NCI-H1092 treated with DMSO at 0.1 percent for 48 hours (cell line): ENCODE measurements at places on chromosomes 6 and 20.
A peak's percentile ranks its signal among the peaks of the same experiment; 100 is the strongest.

DNA sequence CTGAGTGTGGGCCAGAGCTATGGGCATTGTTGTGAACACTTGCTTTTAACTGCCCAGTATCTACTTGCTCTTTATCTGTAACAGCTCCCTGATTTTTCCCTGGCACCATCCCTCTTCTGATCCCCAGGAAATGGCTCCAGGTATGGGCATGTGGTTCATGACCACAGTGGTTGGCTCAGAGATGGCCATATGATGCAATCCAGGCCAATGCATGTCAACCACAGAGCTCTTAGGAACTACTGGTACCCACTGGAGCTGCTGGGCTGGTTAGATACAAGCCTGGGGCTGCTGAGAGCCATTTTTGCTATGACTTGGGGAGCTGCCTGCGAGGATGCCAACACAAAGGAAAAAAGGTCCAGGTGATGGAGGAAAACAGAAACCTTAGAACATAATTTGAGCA lies 55.6 kb downstream of the KCNB1 start:
- no peak for DNase-seq

GRCh38 chr20:25247000-25247517 lies 826 bp upstream of the PYGB start:
- peak; percentile 59 for DNase-seq

DNA sequence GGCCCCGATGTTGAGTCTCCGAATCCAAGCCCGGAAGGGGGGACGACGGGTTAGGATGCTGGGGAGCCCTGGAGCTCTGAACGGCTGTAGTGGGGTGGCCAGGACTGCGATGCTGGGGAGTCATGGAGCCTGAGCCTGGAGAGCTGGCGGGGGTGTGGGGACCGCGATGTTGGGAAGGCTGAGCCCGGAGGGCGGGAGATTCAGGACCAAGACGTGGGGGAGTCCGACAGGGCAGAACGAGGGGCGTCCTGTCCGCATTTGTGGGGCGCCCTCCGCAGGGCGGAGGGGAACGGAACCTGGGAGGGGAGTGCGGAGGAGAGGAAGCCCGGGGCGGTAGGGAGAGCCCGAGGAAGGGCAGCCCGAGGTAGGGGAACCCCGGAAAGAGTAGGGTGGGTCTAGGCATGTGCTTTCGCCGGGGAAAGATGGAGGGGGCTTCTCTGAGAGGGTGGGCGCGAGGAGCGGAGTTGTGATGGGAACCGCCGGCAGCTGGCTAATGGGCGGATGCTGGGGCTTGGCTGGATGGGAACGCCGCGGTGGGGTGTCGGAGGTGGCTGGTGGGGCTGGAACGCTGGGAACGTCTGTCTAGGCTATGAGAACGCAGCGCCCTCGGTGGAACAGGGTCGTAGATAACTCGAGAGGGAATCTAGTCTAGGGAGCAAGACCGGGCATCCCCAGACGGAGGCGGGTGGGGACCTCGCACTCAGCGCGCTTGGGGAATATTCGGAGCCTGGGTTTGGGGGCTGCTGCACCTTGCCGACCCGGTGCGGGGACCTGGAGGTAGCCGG lies 684 bp downstream of the PAQR8 start:
- DNase-seq = peak; percentile 17

GRCh38 chr6:130931683-130932082 lies 104.5 kb downstream of the SMLR1 start:
- no peak for DNase-seq

GRCh38 chr6:71446057-71446456 lies 157.4 kb downstream of the OGFRL1 start:
- no peak for DNase-seq

- no peak for DNase-seq
These were observed 572.7 kb downstream of the DHX35 start for GRCh38 chr20:39534846-39535245.

- peak; percentile 26 for DNase-seq
These were observed 11.9 kb upstream of the CPNE5 start for GRCh38 chr6:36851149-36851614.

- no peak for DNase-seq
These were observed 56.5 kb downstream of the ERMARD start for GRCh38 chr6:169807699-169808607.

DNA sequence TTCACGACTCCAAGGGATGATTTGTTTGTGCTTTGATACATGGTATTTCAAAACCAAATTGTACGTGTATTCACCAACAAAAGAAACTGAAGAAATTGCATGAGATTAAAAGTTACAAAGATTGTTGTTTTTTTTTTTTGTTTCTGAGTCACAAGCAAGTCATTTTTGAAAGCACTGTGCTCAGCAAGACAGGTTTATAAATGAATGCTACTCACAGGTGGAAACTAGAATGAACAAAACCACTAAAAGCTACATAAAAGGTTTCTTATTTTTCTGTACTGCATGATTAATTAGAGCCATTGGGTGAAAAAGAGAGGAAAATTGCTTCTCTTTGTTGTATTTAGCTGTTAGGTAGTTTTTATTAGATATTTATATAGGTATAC lies 90.2 kb upstream of the RIPOR2 start:
- no peak for DNase-seq

DNA sequence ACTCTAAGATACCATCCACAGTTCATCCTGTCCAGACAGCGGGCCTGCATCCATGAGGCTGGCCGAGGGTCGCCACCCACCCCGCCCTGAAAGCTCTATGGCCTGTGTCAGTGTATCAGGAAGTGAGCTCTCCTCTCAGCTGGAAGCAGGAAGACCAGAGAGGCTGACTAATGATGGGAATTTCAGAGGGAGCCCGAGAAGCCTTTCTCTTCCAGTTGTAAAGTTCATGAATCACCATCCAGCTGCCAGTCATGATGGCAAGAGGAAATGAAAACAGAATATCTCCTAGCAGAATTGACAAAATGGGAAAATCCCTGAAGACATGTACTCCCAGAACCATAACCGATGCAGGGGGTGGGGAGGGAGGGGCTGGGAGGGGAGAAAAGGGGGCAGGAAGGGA lies 109.6 kb upstream of the RPS6KA2 start:
- DNase-seq = no peak

- DNase-seq = no peak
These were observed 121.4 kb upstream of the LY86 start for GRCh38 chr6:6466967-6467761.

DNA sequence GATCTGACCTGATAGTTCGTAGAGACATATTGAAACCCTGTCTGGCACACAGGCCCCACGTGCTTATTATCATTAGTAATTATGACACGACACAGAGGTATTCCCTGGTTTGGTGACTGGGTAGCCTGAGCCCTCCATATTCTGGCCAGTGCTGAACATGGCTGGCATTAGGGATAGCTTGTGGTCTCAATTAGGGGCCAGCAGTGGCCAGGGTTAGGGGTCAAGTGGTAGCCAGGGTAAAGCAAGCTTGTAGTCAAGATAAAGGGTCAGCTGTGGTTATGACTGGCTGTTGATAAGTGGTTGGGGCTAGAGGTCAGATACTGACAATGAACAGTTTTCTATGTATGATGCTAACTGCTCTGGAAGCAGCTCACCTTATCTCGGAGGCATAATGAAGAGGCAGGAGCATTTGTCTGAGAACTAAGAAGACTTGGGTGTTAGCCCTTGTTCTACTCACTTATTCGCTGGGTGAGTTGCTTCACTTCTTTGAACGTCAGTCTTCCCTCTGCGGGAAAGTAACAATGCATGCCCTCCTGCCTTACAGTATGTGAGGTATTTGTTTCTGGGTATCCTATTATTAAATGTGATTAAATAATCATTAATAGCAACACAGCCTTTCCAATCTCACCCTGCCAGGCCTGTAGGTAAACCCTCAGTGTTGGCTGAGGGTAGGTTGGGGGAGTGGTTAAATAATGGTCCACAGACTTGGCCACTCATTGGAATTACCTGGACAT lies 66.7 kb downstream of the VEGFA start:
- DNase-seq = no peak

GRCh38 chr6:136249336-136249735 lies 775 bp downstream of the MTFR2 start:
- DNase-seq = no peak

GRCh38 chr6:113927001-113927400 lies 43.9 kb downstream of the HDAC2 start:
- no peak for DNase-seq

DNA sequence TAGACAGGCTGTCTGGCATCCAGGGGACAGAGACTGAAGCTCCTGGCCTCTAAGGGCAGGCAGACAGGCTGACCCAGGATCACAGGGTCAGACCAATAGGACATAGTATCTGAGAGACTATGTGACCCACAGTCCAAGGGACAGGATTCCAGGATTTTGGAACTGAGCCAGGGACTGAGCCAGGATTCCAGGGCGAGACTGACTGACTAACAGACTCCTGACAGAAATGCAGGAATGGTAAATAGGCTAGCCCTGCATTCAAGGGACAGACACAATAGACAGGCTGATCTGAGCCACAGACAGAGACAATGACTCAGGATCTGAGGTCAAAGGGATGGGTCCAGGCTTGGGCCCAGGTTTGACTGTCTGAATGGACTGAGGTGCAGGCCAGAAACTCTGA lies 19.8 kb downstream of the XKR7 start:
- no peak for DNase-seq

DNA sequence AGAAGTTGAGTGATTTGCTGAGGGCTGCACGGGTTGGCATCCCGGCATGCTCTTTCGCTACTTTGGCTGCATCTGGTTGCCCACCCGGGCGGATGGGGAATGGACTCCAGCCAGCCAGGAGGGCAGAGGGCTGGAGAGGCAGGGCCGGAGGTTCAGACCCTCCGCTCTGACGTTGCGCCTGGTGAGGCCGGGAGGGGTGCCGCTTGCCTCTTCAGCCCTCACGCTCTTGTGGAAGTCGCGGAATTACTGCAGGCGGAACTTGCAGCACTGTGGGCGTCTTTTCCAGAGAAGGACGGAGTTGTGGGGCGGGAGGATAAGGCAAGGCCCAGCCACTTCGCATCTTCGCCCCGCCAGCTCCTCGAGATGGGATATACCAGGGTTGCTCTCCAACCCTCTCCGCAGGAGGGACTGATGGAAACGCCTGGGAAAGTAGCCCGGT lies 656 bp downstream of the RTEL1 start:
- no peak for DNase-seq

DNA sequence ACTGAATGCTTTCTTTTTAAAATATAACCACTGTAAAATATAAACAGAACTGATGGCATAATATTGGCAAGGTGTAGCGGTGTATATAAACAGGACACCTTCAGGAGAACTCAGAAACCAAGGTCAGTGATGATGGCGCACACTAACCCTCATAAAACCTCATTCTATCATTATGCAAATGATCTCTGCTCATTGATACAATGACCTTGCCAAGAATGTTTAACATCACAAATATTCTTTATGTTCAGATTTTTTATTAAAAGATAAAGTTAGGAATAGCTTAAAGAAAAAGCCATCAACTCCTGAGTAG lies 48.6 kb upstream of the DST start:
- DNase-seq = no peak

GRCh38 chr6:149831308-149831820 lies 32.8 kb downstream of the LRP11 start:
- DNase-seq = no peak

DNA sequence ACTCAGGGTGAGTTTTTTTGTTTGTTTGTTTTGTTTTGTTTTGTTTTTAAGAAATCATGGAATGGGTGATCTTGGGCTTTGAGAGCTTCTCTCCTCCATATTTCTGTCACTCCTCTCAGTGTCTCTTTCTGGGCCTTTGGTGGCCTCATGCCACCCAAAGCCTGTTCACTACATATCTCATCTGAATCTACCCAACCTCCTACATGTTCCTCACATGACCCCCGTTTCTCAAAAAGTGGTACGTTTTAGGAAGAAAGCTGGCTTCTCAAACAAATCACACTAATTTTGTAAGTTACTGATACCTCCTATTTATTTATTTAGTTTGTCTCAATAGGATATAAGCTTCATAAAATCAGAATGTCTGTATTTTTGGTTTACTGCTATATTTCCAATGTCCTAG lies 80.0 kb downstream of the SESN1 start:
- DNase-seq = no peak

GRCh38 chr6:3022765-3023662 lies 23.3 kb downstream of the NQO2 start:
- DNase-seq = no peak

- DNase-seq = no peak
These were observed 528.5 kb upstream of the BTBD3 start for GRCh38 chr20:11389186-11389585.

- no peak for DNase-seq
These were observed 27.8 kb downstream of the FYN start for GRCh38 chr6:111845441-111845871.

DNA sequence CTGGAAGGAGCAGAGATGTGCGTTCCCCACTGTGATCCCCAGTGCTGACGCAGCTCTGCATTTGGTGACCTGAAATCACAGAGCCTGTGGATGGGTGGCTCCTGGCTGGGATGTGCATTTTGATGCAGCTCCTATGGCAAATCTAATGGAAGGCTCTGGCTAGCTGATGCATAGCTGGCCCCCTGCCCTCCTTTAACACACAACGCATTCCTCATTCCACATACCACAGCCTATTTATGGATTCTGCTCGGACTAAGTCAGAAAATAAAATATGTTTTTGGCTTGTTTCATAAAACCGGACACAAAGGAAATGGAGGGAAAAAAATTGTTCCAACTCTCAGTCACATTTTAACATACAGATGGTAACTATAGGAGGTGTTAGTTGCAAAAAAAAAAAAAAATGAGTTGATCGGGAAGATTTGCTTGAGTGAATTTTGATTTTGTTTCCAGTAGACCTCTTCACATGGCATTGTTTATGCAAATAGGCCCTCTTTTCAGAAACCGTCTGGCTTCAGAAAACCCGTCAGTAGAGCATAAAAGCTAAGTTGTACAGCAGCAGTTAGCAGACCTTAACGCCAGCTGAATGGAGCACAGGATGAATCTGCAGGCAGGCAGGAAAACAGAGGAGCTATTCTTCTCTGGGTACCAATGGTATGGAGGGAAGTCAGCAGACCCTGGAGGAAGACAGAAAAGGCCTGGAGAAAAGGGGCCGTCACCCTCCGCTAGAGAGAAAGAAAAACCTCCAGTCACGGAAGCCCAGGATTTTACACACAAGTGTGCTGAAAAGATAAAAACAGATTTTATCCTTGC lies 215.4 kb downstream of the HDGFL1 start:
- peak; percentile 31 for DNase-seq
